ENCODE measurements at places on chromosomes 3 and 15. TPM values are rescaled to one million over a fixed set of nuclear protein-coding genes. Genes with fewer than 3 reads are reported as not detected.
A peak's percentile ranks its signal among the peaks of the same experiment; 100 is the strongest.

STIMATE gene
- 6.1 TPM for total RNA-seq

CASR gene
- not detected for total RNA-seq

- ATAC-seq = peak; percentile 53
Observed at GRCh38 chr3:58824285-58824684, 157.7 kb upstream of the FAM3D start.

- ATAC-seq = peak; percentile 24
Observed at GRCh38 chr3:139480585-139480984, 4.3 kb upstream of the RBP2 start.

Data from esophagus mucosa (tissue), 1 donor.